ENCODE measurements at places on chromosomes 1 and 21.

GRCh38 chr1:166322470-166322869 lies 155.7 kb upstream of the FAM78B start:
- no peak for DNase-seq

GRCh38 chr1:92409946-92410549 lies 76.7 kb downstream of the GFI1 start:
- no peak for DNase-seq

DNA sequence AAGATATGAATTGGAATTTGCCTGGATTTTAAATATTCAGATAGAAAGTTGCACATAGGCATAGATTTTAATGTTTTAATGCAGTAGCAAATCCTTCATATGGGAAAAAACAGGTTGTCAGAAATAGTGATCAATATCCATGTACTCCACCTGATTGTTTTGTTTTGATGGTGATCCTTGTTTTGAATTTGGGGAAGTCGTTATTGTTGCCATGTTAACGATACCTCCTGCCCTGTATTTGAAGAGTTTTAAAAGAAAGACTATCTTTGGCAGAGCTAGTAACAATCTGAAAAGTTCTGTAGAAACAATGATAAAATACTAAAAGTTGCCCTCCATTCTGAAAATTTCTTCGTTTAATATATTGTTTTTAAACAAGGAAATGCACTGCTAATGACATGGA lies 1.1 kb downstream of the CEP350 start:
- DNase-seq: no peak

GRCh38 chr1:243454328-243454997 lies 198.6 kb downstream of the SDCCAG8 start:
- DNase-seq: no peak

GRCh38 chr1:8533124-8533523 lies 215.2 kb downstream of the SLC45A1 start:
- DNase-seq: no peak

DNA sequence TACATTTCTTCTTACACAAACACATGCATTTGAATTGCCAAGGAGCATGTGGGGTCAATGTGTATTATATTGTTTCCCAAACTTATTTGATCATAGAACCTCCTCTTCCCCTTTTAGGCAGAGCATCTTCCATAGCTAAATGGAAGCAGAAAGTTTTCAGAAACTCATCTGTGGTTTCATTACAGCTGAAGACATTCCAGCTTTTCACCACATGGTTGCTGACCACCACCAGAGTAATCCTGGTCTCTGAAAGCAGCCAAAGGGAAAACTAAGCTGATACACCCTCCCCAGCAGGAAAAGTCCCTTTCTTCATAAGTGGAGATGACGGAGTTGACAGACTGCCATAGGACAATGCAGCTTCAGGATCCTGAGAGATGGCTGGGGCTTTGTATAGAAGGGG lies 30.2 kb upstream of the OTUD3 start:
- no peak for DNase-seq

DNA sequence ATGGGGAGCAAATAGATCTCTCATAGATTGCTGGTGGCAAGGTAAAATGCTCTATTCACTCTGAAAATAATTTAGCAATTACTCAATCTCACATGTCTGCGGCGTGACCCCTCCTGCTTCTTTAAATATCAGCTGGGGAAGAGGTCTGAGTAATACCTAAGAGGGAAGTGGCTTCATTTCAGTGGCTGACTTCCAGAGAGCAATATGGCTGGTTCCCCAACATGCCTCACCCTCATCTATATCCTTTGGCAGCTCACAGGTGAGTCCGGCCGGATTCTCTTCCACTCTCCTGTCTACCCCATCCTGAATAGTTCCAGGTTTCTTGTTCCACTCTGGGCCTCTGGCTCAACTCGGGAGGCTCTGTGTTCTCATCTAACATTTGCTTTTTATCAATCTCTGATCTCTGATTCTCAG lies at the start of gene SLAMF7:
SLAMF7 (plus strand) TSS at position 150 of the 414 bp plus-strand sequence; CDS start at position 205, 55 bp downstream.
- DNase-seq: no peak

DNA sequence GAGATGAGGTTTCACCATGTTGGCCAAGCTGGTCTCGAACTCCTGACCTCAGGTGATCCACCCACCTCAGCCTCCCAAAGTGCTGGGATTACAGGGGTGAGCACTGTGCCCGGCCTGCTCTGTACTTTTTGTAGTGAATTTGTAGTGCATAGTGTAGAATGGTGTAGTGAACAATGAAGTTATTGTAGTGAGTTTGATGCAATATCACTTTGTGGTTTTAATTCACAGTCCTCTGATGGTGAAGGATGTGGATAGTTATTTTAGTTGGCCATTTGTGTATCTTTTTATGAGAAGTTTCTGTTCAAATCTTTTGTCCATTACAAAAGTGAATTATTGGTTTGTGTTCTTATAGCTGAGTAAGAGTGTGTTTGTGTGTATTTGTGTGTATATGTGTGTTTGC lies 57.6 kb downstream of the PDE4B start:
- DNase-seq: no peak

DNA sequence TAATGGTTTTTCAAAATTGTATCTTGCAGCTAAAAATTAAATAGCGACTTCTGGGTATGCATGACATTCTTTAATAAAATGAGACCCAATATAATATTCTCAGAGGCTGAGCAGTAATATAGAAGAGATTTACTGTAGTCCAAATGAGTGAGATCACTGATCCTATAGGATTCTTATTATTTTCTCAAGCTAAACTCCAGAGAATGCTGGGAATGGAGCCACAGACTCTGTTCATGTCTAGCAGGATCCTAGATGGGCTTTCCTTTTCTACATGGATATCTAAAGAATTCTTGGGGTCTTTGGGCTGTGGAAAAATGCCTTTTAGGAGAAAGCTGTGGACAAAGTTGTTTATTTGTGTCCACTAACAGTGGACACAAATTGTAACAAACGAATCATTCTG lies 150.7 kb upstream of the ZNF644 start:
- DNase-seq: no peak

DNA sequence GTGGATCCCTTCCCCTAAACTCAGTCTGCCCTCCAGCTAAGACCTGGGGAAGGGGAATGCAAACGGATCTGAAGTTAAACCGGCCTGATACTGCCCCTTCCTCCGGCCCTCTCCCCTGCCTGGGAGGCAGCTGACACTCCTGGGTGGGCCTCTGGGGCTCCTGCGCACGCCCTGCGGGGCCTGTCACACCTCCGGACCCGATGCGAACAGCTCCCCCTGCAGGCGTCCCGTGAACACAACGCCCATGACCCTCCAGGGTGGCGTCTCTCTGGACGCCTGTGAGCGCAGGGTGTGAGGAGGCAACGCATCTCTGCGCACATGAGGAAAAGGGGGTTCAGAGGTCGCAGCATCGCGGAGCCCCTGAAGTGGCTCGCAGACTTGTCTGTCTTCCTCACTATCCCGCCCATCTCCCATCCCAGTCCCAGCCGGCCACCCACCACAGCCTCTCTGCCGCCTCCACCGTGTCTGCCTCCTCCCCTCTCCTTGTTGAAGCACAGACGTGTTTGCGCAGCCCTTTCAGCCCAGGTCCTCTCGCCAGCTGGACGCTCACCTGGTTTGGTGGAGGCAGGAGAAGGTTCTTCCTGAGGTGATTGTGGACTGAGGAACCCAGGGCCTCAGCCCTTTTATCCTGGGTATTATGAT lies 421 bp upstream of the LCE3A start:
- no peak for DNase-seq

DNA sequence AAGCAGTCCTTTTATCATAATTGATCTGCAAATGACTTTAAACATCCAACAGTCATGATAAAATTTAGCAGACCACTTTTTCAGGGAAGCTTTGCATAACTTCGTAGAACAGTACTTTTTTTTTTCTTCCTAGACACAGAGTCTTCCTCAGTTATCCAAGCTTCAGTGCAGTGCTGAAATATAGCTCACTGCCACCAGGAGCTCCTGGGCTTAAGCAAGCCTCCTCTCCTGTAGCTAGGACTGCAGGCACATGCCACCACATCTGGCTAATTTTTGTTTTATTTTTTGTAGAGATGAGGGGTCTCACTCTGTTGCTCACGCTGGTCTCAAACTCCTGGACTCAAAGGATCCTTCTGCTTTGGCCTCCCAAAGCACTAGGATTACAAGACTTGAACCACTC lies 3.8 kb downstream of the F13B start:
- no peak for DNase-seq

- DNase-seq: no peak
Observed at GRCh38 chr1:112849425-112850033, 106.5 kb downstream of the SLC16A1 start.

DNA sequence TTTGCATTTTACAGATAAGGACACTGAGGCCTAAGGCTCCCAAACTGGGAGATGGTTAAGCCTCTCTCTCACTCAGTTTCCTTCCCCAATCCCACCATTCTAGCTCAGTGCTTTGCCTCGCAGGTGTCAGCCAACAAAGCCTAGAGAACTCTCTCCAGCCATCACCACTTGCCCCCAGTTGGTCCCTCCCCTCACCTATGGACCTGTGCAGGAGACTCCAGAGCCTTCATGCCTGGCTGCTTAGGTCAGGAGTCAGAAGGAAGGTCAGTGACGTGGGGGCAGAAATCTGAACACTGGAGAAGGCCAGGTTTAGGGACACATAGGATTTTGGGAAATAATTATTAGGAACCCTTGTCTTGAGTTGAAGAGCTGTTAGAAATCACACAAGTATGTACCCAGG lies 295.3 kb downstream of the PTPRU start:
- no peak for DNase-seq

GRCh38 chr1:203126866-203127665 lies 460 bp upstream of the ADORA1 start:
- no peak for DNase-seq

DNA sequence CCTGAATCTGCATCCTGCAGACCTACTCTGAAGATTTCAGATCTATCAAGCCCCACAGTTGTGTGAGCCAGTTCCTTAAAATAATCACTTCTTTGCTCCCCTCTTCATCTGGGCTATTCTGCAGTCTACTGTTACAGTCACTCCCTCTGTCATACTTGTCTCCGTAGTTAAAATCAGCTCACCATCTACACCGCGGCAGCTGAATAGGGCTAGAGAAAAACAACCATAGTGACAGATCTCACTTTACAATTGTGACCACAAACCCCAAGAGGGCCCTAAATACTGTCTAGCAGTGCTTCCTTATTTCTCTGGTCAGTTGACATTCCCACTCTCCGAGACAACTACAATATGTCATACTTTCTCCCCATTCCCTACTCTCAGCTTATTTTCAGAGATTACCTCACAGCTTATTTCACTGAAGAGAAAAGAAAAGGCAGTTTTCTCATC lies 12.9 kb downstream of the DESI2 start:
- no peak for DNase-seq

GRCh38 chr21:43716376-43717165 lies 2.4 kb upstream of the PDXK start:
- peak; percentile 64 for DNase-seq

GRCh38 chr1:92536980-92537884 lies 50.5 kb upstream of the GFI1 start:
- DNase-seq: peak; percentile 43

GRCh38 chr1:96073100-96073499 lies 648.5 kb upstream of the PTBP2 start:
- DNase-seq: no peak

- no peak for DNase-seq
Observed at GRCh38 chr1:243765676-243766075, 84.4 kb downstream of the AKT3 start.

DNA sequence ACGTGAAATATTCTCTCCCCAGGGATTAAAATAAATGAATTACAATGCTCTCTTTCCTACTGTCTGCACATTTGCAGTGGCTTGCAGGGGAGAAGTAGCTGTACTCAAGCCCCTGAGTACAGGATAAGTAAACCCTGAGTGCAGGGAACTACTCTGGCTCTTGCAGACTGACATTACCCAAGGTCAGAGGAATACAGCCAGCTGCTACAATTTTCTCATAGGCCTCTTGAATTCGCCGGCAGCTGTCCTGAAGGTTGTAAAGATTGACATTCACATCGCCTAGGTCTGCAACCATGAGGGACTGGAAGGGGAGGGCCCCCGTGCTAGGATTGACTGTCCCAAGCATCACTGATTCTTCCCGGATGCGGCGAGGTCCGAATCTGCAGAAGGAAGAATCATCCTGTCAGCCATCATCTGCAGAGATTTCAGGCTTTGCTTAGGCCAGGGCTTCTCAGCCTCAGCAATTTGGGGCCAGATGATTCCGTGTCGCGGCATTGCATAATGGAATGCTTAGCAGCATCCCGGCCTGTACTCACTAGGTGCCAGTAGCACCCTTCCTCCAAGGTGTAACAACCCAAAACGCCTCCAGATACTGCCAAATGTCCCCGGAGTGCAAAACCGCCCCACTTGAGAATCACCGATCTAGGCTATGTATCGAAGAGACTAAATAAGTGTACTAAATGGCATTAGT lies 1.7 kb downstream of the AGMAT start:
- no peak for DNase-seq

DNA sequence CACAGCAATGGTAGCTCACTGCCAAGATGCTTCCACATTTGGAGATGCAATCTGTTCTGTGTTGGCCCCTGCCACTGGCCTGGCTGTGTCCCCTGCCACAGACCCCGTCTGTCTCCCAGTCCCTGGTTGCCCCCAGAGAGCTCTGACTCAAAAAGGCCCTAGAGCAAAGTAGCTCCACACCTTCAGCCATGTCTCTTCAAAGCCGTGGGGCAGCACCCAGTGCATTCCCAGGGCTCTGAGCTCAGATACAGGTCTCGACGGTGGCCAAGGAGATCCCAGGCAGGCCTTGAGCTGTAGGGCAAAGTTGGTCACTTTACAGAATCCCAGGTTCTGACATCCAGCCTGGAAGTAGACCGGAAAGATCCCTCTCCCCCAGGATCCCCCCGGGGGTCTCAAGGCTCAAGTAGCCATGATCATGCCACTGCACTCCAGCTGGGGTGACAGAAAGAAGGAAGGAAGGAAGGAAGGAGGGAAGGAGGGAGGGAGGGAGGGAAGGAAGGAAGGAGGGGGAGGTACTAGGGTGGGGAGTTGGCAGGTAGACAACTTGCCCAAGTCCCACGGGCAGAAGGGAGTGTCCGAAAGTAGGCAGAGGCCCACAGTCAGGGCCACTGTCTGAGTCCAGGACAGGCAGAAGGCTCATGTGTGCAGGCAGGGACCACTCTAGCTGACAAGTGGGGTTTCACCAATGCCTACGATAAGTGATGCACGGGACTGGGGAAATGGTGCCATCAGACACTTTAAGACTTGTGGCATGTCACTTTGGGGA lies 4.8 kb upstream of the ARF1 start:
- no peak for DNase-seq

DNA sequence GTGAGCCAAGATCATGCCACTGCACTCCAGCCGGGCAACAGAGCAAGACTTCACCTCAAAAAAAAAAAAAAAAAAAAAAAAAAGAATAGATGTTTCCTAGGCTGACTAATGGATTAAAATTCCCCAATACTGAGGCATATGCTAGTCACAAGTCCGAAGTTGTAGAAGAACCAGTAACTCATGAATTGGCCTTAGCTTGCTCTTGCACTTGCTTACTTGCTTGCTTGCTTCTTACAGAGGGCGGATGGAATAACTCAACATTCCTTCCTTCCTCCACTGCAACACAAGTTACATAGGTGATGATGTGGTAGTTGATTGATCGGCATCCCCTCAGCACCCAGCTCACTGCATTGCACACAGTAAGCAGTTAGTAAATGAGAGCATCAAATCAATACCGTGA lies 2.8 kb upstream of the TARS2 start:
- DNase-seq: peak; percentile 26
